Stimulated activated CD4-positive, alpha-beta T cell treated with anti-CD3 and anti-CD28 coated beads, Interleukin-1b, Interleukin-23, amount 100 ng/mL, for 24 hours (primary cell): ENCODE measurements at places on chromosomes 16 and 17.

- DNase-seq: no peak
Observed at GRCh38 chr16:73545755-73546154, 497.8 kb upstream of the ZFHX3 start.

- no peak for DNase-seq
Observed at GRCh38 chr16:63717806-63718205, 1404.1 kb downstream of the CDH11 start.

DNA sequence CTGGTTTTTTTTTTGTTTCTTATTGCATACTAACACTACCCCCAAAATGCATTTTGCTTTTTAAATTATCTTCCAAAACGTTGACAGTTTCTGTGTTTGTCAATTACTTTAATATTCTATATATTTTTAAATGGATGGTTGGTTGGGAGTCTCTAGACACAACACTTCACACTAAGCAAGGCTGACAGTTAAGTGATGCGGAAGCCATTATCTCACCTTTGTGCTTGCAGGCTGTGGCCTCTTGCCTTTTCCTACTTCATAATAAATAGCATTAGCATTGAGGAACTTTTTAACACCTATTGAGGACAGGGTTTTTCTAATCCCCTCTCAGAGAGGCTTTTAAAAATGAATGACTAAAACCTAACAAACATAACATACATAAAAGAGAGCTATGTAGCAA lies 280.8 kb upstream of the TBX2 start:
- no peak for DNase-seq

DNA sequence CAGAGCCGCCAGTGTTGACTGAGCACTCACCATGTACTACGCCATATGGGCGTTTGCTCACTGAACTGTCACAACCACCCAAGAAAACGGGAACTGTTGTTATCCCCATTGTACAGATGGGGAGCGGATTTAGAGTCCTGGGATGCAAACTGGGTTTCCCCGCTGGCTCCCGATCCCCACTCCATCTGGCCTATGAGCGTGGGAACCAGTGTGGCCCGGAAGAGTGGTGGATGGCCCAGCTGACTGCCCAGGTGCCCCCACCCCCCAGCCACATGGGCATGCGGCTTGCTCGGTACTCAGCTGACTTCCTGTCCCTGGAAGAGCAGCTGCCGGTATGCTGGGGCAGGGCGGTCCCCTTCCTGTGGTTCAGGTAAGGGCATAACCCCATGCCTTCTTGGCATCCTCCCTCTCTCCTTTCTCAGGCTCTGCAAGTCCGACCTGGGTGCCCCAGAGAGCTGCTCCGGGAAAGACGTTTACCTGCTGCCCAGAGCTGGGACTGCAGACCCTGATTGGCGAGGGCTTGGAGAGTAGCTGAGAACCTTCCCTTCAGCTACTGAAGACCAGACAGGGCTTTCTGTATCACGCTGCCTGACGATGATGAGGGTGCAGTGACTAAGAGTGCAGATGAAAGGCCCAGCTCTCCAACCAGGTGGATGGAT lies 16.2 kb downstream of the SOCS3 start:
- no peak for DNase-seq

DNA sequence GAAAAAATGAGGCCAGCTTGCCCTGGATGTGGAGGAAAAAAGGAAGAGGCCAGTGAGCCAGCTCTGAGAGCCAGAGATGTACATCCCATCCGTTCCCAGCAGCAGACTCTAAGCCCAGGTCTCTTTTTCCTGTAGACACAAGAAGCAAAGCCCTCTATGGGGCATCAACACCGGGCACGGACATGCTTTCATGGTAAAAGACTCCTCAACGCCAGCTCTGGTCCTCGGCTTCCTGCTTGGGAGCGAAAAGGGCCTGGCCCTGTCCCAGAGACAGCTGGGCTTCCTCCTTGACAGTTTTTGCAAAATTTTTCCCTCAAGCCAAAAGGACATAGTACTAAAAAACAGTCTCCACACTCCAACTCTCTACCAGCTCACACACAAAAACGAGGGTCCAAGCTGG lies 27.1 kb downstream of the PELP1 start:
- no peak for DNase-seq

- DNase-seq: no peak
Observed at GRCh38 chr16:56777482-56777881, 47.6 kb downstream of the NUP93 start.

GRCh38 chr16:10808218-10808617 lies 10.4 kb downstream of the TVP23A start:
- no peak for DNase-seq

DNA sequence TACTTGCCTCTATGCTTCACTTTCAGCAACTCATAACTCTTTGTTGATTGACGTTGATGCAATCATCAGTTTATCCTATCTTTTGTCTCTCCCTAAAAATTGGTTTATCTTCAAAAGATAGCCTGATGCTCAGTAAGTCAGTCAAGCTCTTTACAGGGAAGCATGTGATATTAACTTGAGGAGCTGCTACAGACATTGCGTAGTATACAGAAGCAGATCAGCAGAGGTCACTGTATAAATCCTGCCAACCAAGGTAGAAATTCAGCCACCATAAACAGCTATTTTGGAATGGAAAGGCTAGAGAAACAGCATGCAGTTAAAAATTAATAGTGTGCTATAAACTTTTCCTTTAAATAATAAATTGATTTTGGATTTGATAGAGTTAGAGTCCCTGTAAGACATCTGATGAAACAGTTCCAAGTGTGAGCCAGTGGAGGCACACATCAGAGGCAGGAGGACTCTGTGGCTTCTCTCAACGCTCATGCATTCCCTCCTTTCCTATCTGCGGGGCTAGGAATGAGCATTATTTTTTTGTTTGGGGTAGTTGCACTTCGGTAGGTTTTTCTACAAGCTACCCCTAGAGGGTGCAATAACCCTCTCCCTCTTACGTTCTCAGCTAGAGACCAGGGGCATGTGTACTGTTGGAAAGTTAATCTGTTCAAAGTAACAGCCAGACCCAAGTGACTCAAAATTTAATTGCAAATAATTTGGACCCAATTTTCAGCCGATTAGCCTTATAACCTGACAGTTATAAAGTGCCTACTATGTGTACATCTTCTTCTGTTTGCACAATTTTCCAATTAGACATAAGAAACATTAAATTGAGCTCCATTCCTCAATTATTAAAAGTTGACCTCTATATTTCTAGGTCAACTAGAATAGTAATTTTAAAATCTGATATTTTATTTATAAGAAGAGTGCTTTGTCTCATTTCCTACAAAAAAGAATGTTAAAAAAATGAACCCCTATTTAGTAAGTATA lies 647.7 kb upstream of the SOX9 start:
- DNase-seq: no peak

- no peak for DNase-seq
Observed at GRCh38 chr17:66714046-66715023, 120.6 kb upstream of the CACNG5 start.

DNA sequence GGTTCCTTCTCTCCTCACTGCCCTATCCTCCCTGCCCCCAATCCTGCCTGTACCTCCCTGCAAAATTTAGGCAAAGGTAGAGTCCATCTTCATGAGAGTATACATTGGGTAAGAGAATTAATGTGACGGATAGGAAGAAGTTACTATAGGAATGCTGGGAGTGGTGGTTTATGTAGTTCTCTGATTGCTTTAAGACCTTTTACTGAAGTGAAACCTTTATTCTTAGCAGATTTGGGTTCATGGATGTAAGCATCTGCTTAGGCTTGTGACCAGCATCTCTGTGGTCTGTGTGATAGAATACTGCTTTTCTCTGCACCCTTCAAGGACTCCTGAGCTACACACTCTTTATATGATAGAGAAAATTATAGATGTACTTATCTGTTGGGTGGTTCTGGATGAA lies 127.3 kb downstream of the PRKCA start:
- DNase-seq: no peak

GRCh38 chr17:70098030-70098429 lies 23.0 kb downstream of the KCNJ16 start:
- DNase-seq: no peak

DNA sequence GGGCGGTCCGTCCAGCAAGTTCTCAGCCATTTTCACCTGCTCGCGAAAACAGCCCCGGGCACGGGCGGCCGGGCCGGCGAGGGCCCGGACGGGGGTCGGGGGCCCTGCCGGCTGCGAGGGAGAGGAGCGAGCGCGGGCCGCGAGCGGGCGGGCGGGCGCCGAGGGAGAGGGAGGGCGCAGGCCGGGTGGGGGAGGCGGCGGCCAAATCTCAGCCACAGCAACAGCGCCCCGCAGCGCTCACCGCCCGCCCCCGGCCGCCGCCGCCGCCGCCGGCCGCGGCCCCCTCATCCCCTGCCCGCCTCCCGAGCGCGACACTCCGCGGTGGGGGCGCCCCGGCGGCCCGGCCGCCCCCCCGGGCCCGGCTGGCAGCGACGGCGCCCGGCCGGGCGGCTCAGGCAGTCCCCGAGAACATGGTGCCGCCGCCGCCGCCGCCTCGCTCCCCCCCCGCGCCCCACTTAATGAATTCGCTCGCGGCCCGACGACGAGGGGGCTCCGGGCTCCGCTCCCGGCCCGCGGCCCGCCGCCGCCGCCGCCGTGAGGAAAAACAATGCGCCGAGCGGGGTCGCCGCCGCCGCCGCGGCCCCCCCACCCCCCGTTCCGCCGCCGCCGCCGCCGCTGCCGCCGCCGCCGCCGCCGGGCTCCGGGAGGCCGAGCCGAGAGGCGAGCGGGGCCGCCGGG lies 487 bp downstream of the CREBBP start:
- DNase-seq: peak; percentile 34

- DNase-seq: no peak
Observed at GRCh38 chr17:364308-364707, 11.7 kb upstream of the RPH3AL start.

DNA sequence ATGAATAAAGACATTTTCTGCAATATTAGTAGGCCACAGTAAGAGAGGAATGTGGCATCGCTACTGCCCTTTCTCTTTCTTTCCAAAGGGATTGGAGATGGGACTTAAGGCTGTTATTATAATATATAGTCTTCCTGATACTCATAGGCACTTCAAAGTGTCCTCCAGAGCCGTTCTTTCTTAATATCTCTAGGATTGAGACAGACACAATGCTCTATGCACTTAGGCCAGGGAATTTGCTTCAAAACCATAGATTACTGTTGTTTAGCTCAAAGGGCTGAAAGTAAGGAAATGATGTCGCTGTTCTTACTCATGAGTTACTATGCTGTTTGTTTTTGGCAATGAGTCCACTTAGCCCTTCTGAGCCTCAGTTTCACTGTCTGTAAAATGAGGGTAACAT lies 590.5 kb downstream of the CDH11 start:
- no peak for DNase-seq

GRCh38 chr16:2769675-2770056 lies 7.4 kb downstream of the ELOB start:
- no peak for DNase-seq

GRCh38 chr16:11742093-11742535 lies 543 bp downstream of the TXNDC11 start:
- peak; percentile 43 for DNase-seq

- no peak for DNase-seq
Observed at GRCh38 chr16:21236831-21237230, 3.3 kb downstream of the ANKS4B start.

DNA sequence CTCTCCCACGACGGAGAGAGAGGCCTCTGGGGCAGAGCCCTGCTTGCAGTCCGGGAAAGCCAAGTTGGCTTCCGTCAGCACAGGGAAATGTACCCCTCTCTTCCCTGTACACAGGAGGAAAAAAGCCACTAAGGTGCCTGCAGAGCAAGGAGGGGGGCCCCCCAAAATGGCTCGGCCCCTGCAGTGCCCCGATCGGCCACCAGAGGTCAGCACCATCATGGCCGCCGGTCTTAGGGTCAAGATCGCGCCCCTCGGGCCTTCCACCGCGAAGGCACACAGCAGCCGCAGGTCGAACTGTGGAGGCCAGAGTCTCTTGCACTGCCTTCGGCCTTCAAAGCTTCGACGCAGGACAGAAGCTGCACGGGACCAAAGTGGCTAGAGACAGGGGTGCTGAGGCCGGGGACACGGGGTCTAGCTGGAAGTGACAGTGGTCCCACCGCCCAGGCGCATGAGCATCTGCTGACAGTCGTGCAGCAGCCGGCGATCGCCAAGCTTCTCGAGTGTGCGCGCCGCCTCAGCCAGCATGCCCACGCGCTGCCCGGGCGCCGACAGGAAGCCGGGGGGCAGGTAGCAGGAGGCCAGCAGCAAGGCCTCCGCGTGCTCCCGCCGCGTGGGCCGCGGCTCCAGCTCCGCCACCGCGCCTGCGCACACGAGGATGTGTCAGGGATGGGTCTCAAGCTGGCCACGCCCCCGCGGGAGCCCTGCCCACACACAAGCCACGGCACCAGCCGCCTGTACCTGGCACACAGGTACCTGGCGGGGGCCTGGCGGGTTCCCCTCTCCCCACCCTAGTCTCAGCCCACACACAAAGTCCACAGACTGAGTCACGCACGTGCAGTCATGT lies 24.4 kb downstream of the SREBF1 start:
- no peak for DNase-seq

DNA sequence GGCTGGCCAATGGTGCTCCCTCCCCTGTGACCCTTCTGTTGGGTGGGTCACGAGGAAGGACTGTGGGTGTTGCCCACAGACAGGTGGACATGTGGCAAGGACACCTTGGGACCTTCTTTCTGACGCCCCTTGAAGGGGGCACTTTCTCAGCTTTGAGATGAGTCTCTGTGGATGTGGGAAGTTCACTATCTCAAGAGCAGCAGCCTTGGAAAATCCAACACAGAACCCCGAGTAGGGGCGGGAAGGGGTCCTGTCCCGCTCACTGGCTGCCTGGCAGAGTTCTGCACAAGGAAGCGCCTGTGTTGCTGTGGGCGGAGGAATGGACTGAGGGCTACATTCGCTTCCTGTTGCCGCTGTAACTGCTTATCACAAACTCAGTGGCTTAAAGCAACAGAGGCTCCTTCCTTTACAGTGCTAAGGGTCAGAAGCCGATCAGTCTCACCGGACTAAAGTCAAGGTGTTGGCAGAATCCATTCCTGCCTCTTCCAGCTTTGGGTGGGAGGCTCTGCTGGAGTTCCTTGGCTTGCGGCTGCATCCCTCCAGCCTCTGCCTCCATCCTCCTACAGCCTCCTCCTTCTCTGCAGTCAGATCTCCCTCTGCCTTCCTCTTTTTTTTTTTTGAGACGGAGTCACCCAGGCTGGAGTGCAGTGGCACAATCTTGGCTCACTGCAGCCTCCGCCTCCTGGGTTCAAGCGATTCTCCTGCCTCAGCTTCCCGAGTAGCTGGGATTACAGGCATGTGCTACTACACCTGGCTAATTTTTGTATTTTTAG lies 305.2 kb downstream of the SEC14L1 start:
- DNase-seq: no peak

GRCh38 chr17:1273492-1274244 lies 3.4 kb downstream of the BHLHA9 start:
- DNase-seq: no peak

- no peak for DNase-seq
Observed at GRCh38 chr16:11257131-11257938, 1.3 kb upstream of the SOCS1 start.

- no peak for DNase-seq
Observed at GRCh38 chr17:76155988-76156661, 15.1 kb upstream of the FOXJ1 start.
